ENCODE measurements at places on chromosomes 1 and 21. TPM values are rescaled to one million over a fixed set of nuclear protein-coding genes. Genes with fewer than 3 reads are reported as not detected.
A peak's percentile ranks its signal among the peaks of the same experiment; 100 is the strongest.

GRCh38 chr21:37821786-37822450, 94.3 kb downstream of the KCNJ6 start:
- no peak for DNase-seq

GRCh38 chr1:8458607-8459006, 140.7 kb downstream of the SLC45A1 start:
- no peak for DNase-seq

The B3GALNT2 gene
- total RNA-seq = 43.0 TPM

The RPE65 gene
- not detected for total RNA-seq

The KCNE2 gene
- total RNA-seq = not detected

GRCh38 chr1:175369696-175370095, 177.1 kb upstream of the KIAA0040 start:
- no peak for DNase-seq

DNA sequence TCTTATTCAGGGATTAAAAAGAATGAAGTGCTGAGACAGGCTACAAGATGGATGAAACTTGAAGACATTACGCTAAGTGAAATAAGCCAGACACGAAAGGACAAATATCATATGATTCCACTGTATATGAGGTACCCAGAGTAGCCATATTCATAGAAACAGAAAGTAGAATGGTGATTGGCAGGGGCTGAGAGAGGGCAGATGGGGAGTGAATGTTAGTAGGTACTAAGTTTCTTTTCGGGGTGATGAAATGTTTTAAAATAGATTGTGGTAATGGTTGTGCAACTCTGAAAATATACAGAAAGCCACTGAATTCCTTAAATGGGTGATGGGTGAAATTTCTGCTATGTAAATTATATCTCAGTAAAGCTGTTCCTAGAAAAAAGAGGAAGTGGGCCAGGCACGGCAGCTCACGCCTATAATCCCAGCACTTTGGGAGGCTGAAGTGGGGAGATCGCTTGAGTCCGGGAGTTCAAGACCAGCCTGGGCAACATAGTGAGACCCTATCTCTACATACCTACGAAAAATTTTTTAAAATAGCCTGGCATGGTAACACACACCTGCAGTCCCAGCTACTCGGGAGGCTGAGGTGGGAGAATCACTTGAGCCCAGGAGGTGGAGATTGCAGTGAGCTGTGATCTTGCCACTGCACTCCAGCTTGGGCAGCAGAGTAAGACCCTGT, 15.9 kb downstream of the SLC27A3 start:
- peak; percentile 96 for DNase-seq

- DNase-seq = no peak
These were observed 42.8 kb upstream of the ARTN start for GRCh38 chr1:43890815-43891214.

GRCh38 chr1:788835-789234, 102.4 kb upstream of the OR4F16 start:
- peak; percentile 6 for DNase-seq

The MNDA gene
- total RNA-seq = not detected

The OR6K3 gene
- total RNA-seq = not detected

The FMO4 gene
- total RNA-seq = 7.2 TPM

- DNase-seq = peak; percentile 43
These were observed 29.8 kb upstream of the HHAT start for GRCh38 chr1:210298936-210299335.

GRCh38 chr1:218364028-218364710, 19.0 kb downstream of the TGFB2 start:
- DNase-seq = peak; percentile 55

DNA sequence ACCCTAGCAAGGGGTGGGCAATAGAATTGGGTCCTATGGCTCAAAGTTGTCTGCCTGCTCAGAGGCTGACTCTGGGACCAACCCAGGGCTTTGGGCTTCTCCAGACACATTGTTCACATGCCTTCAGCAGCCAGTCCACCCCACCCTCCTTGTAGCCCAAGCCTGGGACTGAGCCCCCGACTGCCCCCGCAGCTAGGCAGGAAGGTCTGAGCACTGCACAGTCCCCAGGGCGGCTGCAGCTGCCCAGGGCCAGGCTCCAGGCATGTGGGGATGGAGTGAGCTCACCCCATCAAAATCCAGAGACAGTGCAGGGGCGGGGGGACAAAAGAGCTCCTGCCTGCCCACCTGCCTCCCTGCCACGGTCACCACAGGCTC, 35.6 kb downstream of the HSPG2 start:
- peak; percentile 77 for DNase-seq

The TINAGL1 gene
- total RNA-seq = 99.8 TPM

DNA sequence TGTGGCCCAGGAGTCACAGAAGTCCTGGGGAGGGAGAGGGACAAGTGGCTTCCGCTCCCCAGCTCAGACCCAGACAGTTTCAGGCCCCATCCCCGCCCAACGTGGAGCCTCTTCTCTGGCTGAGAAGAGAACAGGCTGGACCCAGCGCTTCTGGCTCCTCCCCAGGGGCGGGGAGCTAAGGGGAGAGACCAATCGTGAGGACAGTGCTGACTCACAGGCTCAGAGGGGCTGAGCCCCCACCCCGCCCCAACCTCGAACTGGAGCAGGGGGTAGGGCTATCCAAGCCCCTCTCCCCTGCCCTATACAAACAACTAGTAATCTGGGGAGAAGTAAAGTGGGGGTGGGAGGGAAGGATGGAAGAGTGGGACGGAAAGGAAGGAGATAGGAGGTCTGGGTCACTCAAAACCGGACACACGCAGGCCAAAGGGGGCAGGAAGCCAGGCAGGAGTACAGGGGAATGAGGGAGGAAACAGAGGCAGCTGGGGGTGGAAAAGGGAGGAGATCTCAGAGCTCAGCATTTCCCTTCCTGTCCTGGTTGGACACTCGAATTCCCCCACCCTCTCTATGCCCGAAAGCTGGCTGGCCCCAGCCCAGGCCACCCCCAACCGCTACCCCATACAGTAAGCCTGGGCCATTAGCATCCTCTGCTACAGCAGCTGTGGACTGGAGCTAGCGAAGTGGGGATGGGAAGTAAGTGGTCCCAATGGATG, at the start of gene SHC1:
Gene SHC1, minus strand, starts transcription at position 117 of the 710 bp plus-strand sequence. CDS start 221 bp downstream, outside the sequence.
- peak; percentile 93 for DNase-seq

The ASCL5 gene
- total RNA-seq = not detected

The FAM163A gene
- not detected for total RNA-seq

DNA sequence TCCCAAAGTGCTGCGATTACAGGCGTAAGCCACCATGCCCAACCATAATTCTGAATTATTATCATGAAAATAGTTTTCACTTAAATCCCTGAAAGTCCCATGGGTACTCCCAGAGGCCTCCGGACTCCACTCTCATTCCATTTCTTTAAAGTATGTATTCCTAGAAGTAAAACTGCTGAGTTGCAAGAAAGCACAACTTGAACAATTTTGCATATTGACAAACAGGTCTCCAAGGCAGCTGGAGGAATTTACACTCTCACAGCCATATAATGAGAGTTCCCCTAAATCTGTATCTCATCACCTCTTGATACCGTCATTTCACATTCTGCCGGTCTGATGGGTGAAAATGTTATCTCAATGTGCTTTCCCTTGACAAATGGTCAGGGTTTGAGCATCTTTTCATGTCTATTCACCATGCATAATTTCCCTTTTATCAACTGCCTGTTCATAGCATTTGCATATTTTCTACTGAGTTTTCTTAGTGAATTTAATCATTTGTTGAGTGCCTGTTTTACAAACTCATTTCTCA, 129.4 kb downstream of the SMYD3 start:
- no peak for DNase-seq

DNA sequence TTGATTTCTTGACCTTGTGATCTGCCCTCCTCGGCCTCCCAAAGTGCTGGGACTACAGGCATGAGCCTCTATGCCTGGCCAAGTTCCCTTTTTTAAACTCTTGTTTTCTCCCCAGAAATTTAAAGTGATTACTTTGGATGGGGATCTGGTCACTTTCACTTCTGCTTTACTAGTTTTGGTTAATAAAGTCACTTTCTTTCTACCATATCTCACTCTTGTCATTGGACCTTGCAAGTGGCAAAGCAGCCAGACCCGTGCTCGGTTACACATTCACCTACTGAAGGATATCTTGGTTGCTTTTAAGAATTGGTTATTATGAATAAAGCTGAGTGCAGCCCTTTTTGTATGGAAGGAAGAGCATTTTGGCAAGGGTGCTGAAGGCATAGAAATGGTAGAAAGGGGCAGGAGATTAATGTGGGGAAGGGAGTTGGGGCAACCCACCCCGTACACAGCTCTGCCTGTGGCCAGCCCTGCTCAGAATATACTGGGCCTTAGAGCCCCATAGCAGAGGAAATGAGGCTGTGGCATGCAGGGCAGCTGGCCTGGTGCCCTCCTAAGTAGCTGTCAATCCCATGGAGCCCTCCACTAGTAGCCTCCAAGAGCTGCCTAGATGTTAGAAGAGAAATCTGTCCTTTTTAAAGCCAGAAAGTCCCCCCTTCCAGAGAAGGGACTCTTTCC, 40.7 kb downstream of the CD2 start:
- DNase-seq = no peak

GRCh38 chr21:17045214-17045853, 467.5 kb upstream of the CXADR start:
- DNase-seq = peak; percentile 61

DNA sequence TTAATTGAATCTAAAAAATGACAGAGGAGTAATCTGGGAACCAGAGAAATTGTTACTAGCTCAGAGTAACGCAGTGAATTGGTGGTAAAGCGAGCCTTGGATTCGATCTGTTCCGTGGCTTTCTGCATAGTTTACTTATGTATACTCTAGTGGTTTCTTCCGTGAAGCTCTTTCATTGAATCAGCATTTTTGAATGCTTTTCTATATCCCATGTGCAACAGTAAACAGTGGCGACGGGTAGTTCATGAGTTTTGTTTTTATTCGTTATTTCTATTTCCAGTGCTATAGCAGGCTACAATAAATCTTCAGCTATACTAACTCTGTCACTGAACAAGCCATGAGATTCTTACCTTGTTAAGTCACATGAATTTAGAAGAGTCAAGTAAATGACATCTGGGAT, 14.5 kb upstream of the MAP3K7CL start:
- no peak for DNase-seq

GRCh38 chr1:91578320-91579109, 77.9 kb downstream of the CDC7 start:
- DNase-seq = no peak

GRCh38 chr1:44628962-44629756, 45.1 kb downstream of the TMEM53 start:
- DNase-seq = peak; percentile 95

DNA sequence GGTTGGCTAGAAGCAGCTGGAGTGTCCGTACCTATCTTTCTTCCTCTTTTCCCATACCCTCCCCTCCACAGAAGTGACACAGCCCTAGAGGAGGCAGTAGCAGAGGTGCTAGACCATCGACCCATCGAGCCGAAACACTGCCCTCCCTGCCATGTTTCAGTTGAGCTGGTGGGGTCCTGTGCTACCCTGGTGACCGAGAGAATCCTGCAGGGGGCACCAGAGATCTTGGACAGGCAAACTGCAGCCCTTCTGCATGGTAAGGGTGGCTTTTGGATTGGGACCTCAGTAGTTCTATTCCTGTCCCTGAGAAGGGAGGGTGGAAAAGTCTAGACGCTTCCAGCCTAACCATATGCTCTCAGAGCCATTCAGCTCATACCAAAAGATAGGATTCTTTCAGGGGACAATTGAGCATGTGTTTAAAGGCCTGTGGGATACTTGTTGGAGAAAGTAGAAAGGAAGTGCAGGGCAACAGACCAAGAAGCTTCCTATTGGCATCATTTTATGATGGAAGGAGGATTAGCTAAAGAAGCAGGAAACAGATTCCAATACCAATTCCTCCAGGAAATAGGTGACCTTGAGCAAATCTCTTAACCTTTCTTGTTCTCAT, 11.7 kb upstream of the BNIPL start:
- DNase-seq = peak; percentile 74

GRCh38 chr1:24849672-24850295, 80.3 kb downstream of the RUNX3 start:
- peak; percentile 39 for DNase-seq

- no peak for DNase-seq
These were observed 627 bp upstream of the DLGAP3 start for GRCh38 chr1:34929853-34930701.

GRCh38 chr1:57532299-57532698, 108.4 kb upstream of the DAB1 start:
- DNase-seq = no peak

- peak; percentile 45 for DNase-seq
These were observed 32.7 kb downstream of the XCL1 start for GRCh38 chr1:168608796-168609715.

The OR2M3 gene
- total RNA-seq = not detected

DNA sequence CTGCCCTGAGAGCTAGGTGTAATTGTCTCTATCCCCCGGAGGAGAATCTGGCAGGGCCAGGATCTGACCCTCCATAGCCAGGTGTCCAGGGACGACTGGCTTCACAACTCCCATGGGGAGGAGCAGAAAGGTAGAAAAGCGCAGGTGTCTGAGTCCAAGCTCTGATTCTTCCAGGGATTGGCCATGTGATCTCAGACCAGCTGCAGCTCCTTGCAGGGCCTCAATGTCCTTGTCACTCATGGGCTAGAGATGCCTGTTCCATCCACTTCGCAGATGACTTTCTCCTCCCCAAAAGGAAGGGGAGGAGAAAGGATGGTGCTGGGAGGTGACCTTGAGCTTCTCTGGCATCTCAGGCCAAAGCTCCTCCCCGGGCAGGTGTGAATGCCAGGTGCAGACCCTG, 22.7 kb downstream of the HSPG2 start:
- no peak for DNase-seq

The TMIGD3 gene
- total RNA-seq = not detected

The PTAFR gene
- 0.65 TPM for total RNA-seq

- no peak for DNase-seq
These were observed 443.0 kb downstream of the PTPRU start for GRCh38 chr1:29679316-29679715.

The RNU1-2 gene
- total RNA-seq = 2,882 TPM

GRCh38 chr21:19490481-19490880, 1086.9 kb upstream of the TMPRSS15 start:
- DNase-seq = no peak

Measured in fibroblast of the aortic adventitia (primary cell).